ENCODE measurements at places on chromosomes 5 and 9.

GRCh38 chr5:31122998-31123951 is 70.2 kb upstream of the CDH6 start:
- no peak for DNase-seq

DNA sequence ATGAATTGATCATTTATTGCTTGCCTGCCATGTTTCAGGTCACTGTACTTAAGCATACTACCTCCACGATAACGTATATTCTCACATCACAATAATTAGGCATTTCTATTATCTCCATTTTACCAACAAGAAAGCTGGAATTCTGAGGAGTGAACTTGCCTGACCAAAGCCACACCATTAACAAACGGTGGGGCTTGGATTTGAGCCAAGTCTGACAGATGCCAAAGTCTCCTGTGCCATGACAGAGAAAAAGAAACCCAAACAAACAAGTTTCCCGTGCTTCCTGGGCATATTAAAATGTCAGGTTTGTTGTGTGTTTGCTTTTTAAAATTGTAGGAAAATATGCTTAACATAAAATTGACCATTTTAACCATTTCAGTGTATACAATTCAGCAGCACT is 40.8 kb upstream of the KCNV2 start:
- no peak for DNase-seq

DNA sequence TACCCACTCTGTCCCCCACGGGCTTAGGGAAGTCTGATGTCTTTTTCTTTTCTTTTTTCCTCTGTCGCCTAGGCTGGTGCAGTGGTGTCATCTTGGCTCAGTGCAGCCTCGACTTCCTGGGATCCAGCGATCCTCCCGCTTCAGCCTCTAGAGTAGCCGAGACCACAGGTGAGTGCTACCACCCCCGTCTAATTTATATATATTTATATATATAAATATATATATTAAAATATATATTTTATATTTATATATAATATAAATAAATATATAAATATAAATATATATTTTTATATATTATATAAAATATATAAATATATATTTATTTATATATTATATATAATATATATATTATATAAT is 3.3 kb upstream of the ANXA2R start:
- no peak for DNase-seq

DNA sequence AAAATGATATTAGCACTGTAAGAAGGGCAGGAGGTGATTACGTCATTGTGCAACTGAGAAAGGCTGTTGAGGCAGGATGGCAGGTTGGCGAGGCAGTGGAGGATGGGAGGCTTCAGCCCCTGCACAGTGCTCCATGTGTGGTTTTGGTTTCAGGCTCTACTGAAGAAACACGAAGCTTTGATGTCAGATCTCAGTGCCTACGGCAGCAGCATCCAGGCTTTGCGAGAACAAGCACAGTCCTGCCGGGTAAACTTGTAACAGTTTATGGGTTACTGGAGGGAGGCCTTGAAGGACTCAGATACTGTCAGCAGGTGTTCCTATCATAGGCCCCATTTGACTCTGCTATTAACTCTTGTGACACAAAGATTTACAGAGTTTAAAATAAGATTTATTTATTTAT is 35.1 kb downstream of the SPTAN1 start:
- DNase-seq: no peak

- no peak for DNase-seq
Measured at GRCh38 chr9:137313956-137314560, 12.0 kb upstream of the NRARP start.

DNA sequence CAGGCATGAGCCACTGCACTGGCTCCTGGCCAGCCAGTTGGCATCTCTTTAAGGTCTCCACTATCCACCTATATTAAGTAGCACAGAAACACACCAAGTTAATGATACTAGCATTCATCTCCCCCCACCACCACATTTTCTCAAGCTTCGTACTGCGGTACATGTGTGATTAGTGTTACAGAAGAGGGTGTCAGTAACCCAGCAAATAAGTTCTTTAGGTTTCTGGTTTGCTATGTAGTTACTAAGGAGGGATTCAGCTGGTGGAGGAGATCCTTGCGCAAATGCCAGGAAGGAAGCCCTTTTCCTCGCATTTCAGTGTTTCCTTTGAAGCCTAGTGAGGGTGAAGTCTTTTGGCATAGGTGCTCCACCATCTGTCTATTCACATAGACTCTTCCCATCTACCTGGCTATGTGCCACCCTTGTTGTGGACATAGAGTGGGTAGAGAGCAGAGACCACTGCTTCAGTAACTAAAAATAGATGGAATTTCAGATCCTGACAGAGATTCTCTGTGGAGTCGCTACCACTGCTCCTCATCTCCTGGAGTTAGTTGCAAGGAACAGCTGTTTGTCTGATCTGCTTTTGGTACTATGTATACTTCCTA is 16.7 kb downstream of the UBE2D2 start:
- DNase-seq: no peak

GRCh38 chr9:37408933-37409710 is 13.4 kb upstream of the GRHPR start:
- no peak for DNase-seq

DNA sequence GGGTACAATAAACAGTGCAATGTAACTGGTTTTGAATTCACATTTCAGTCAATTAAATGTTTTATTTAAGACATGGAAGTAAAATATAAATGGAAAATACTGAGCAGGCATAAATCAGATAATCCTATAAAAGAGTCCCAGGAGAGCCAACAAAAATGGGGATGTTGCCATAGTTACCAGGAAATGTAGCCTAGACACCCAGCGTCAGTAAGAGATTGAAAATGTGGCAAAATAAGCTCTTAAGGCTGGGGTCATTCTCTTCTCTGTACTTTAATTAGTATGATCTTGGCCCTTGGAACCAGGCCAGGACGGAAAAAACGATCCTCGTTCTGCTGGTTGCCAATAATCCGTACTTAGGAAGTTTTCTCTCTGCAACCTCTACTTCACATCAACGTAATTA is 18.9 kb upstream of the RASEF start:
- no peak for DNase-seq

GRCh38 chr5:164119806-164120447 is 614.5 kb downstream of the MAT2B start:
- no peak for DNase-seq

GRCh38 chr9:113219186-113219936 is 1.7 kb downstream of the FKBP15 start:
- no peak for DNase-seq

DNA sequence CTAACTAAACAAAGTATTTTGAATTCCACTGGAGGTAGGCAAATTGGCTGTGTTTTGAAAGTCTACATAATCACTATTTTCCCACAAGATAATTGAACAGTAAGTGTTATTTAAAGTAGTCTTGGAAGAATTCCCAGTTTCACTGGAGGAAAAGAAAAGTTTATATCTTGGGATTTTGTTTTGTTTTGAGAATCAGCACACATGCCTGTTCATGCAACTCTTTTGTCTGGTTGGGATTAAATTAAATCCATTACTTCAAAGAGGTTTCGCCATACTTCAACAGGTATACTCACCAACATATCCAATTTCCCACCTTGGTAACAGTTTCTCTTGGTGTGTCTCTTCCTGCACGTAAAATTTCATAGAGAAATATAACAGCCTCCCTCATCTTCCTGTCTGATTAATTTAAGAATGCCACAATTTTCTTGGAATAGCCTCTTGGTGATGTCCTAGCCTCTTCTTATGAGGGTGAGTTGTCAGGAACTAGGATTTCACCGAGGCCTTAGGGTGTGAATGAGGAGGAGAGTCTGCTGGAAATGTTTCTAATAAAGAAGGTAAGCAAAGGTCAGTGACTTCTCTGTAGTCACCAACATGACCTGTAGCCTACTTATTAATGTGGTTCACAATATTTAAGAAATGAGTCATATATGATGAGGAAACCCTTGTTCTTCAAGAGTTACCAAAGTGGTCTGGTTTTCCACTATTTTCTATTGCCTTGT is 48.1 kb downstream of the ITGA2 start:
- no peak for DNase-seq

- no peak for DNase-seq
Measured at GRCh38 chr9:98006127-98006796, 23.1 kb downstream of the ANP32B start.

DNA sequence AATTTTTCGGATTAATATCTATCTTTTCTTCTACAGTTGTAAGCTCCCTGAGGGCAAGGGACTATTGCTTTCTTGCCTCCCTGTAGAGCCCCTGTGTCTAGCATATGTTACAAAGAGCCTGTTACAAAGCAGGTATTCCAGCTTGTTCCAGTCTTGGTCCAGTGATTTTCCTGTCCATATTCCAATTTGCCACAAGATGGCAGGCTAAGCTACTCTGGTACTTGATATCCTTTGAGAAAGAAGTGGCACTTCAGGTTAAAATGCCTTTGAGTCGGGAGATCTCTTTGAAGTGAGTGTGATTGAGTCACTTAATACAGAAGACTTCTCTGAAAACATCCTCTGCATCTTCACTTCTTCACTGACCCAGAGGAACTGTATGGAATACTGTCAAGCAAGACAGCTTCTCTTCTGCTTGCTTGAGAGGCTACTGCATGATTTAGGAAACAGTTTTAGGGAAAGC is 24.5 kb downstream of the CAVIN4 start:
- DNase-seq: peak; percentile 20

DNA sequence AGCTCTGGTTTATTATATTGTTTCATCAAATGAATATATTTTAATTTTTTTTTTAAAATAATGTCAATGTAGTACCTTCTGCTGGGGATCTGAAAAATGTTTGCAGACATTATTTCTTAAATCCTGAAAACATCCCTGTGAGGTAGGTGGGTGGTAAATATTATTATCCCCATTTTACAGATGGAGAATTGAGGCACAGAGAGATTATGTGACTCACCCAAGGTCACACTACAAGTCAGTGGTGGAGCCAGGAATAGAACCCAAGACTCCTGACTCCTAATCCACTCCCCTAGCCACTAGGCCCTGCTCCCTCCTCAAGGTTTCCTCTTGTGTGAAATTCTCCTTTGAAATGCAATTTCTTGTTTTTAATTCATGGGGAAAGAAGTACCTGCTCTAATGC is 171.4 kb downstream of the NIPBL start:
- DNase-seq: no peak

DNA sequence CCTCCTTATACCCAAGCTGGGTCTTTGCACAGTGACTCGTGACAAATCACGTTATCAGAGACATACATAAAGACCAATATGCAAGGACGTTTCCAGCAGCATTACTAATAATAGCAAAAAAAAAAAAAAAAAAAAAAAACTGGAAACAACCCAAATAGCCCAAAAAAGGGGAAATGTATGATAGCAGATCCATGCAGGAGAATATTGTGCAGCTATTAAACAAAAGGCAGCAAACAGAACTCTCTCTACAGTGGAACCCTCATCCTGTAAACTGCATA is 37.7 kb downstream of the C5orf15 start:
- no peak for DNase-seq

GRCh38 chr9:116080561-116080960 is 73.0 kb upstream of the PAPPA start:
- no peak for DNase-seq

GRCh38 chr5:175840050-175840841 is 31.1 kb upstream of the CPLX2 start:
- DNase-seq: no peak

GRCh38 chr5:133763744-133764143 is 151.4 kb upstream of the FSTL4 start:
- no peak for DNase-seq

- no peak for DNase-seq
Measured at GRCh38 chr5:81786496-81786895, 35.6 kb upstream of the SSBP2 start.

GRCh38 chr5:126514558-126515141 is 80.4 kb downstream of the ALDH7A1 start:
- DNase-seq: no peak

GRCh38 chr5:34026089-34026761 is 16.8 kb downstream of the C1QTNF3 start:
- no peak for DNase-seq

- DNase-seq: no peak
Measured at GRCh38 chr5:72477176-72477575, 30.0 kb downstream of the ZNF366 start.

- DNase-seq: no peak
Measured at GRCh38 chr5:5793242-5794117, 371.0 kb downstream of the ICE1 start.

DNA sequence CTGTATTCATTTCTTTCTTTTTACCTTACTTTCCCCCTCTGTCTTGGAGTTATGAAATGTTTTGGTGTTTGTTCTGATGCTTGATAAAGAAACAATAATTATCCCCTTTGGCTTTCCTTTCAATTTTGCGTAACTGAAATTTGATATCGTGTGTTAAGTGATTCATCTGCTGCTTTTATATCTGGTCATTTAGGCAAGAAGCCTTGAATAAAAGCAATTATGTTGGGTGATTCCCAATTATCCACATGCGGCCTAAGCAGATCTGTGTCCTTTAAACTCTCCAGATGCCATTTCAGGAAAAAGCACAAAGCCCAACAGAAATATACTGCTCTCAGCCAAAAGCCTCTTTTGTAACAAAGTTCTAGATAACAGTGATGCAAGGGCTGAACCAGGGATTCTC is 92.8 kb downstream of the TAF11L14 start:
- no peak for DNase-seq

GRCh38 chr5:154663424-154663823 is 91.8 kb upstream of the LARP1 start:
- DNase-seq: no peak

DNA sequence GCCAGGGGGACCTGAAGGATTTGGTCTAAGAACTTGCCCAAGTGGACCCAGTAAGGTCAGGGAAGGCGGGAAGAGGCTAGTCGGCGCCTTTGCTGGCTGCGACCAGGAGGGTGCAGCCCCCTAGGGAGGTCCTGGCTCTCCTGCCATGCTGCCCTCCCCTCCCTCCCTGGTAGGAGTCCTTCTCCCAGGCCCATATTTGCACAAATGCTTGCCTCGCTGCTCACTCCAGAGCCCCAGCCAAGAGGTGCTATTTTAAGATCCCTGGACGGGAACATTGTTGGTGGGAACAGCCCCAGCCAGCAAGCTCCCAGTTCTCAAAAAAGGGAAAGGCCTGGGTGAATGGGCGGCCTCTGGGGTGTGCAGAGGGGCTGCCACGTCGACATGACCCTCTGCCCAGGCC is 4.3 kb upstream of the IL17B start:
- no peak for DNase-seq

DNA sequence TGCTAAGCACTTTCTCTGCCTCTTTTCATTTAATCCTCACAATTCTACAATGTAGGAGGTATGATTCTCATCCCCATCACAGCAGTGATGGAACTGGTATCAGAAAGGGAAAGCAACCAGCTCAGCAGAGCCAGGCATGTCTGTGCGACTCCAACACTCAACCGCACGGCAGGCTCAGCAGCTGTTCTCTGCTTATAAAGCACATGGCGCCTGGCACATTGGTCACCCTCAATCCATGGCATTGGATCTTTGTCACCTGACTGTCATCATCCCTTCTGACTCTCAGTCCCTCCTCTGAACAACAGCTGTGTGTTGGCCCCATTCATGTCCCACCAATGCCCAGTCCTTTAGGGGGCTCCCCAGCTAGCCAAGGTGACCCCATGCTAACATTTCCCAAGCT is 45.1 kb upstream of the HAND1 start:
- no peak for DNase-seq

DNA sequence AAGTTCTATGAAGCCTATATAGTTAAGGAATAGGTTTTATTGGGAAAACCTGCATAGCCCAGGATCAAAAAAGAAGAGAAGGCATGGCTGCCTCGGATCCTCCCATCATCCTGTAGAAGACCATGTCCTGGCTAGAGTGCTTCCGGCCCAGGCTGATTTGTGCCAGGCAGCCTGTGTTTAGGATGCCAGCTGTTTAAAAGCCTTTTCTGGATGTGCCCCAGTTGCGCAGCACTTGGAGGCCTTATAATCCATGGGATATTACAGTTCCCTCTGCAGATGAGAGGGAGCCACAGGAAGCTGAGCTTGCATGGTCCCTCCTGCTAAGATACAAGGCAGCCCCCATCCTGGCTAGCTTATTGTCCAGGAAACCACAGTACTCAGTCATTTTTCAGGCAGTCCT is 97.9 kb downstream of the CHSY3 start:
- DNase-seq: no peak

Data from SK-N-MC (cell line).